ENCODE measurements at places on chromosomes 7 and 10.

- no peak for DNase-seq
Observed at GRCh38 chr7:72243329-72243728, 168.8 kb downstream of the CALN1 start.

GRCh38 chr7:142867398-142868187, 12.7 kb downstream of the EPHB6 start:
- no peak for DNase-seq

DNA sequence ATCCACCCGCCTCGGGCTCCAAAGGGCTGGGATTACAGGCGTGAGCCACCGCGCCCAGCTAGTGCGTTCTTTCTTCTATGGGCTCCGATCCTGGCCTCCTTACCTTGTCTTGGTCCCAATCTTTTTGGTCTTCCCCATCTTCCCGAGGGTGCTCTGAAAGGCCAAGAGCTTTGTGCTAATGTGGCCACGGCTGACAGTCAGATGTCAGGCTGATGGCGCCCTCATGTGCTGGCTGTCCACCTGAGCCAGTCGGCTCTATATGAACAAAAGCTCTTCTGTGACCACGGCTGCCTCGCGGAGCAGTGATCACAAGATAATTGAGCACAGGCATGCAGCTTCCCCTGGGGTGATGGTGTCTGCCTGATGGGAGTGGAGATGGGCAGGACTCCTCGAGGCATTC, 11.0 kb upstream of the AHCYL2 start:
- peak; percentile 71 for DNase-seq

DNA sequence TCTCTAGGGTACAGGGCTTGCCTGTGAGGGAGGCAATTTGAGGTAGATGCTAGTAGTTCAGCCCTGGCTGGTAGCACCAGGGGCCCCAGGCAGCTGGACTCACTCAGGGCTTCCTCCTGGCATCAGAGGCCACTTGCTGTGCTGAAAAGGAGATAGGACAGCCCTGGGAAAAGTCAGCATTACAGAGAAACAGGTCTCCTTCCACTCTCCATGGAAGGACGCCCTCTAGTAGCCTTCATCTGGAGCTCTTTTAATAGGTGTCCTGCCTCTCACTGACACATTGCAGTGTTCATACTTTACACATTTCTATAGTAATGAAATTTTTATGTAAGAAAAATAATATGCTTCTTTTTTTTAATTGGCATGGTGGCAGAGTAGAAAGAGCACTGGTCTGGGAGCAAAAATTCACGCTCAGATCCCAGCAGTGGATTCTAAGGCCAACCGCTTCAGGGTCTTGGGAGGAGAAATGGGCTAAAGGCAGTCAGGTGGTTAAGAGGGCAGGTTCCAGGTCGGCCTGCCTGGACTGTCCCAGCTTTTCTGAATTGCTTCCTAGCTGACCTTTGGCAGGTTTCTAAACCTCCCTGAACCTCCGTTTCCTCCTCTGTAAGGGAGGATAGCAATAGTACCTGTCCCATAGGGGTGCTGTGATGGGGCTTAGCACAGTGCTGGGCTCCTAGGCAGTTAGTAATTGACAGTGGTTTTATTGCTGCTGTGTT, 35.8 kb downstream of the AIFM2 start:
- DNase-seq = no peak

- DNase-seq = no peak
Observed at GRCh38 chr10:89632824-89633223, 12.2 kb downstream of the PANK1 start.

GRCh38 chr10:25704622-25705021, 229.4 kb upstream of the MYO3A start:
- no peak for DNase-seq

- no peak for DNase-seq
Observed at GRCh38 chr10:128026615-128027300, 99.5 kb downstream of the MKI67 start.

DNA sequence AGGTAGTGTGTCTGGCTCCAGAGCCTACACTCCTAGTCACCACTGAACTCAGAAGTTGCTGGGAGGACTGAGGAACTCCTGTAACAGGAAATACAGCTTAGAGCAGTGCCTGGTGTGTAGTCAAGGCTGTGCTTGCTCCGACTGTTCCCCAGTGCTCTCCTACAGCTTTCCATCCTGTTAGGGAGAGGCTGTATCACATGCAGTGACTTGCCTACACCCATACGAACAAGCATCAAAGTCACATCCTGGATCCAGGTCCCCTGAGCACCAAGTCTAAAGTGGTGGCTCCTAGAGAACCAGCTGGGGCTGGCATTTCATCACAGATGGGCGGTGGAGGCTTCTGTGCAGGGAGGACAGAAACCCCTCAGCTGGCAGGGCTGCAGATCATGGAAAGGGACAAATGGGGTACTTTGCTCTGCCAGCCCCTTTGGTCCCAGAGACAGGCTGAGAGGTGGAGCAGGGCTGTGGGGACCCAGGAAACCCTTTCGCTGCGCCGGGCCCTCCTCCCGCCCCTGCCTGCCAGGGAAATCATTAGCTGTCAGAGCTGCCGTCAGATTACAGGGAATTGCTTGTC, 7.7 kb downstream of the ASB10 start:
- no peak for DNase-seq

GRCh38 chr7:94231305-94231704, 163.4 kb upstream of the COL1A2 start:
- DNase-seq = no peak

GRCh38 chr7:140056431-140057142, 6.2 kb downstream of the PARP12 start:
- DNase-seq = no peak

DNA sequence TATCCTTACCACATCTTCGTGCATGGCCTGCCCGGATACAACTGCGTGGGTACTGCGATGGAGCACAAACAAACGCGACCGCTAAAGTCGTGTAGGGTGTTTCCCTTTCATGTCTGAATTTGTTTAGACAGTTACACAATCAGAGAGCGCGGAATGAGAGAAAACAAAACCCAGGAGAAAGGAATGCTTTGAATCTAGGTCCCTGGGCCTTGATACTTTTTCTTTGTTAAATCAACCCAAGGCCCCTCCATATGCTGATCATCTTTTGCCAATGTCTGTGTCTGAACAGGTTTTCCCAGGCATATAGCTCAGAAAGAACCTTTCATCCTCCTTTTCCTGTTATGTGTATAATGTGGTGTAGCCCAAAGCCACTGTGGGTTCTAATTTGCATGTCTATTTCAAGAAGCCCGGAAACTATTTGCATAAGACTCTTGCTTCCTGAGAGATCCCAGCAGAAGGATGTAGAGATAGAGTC, 145.8 kb downstream of the FRMD4A start:
- peak; percentile 64 for DNase-seq

DNA sequence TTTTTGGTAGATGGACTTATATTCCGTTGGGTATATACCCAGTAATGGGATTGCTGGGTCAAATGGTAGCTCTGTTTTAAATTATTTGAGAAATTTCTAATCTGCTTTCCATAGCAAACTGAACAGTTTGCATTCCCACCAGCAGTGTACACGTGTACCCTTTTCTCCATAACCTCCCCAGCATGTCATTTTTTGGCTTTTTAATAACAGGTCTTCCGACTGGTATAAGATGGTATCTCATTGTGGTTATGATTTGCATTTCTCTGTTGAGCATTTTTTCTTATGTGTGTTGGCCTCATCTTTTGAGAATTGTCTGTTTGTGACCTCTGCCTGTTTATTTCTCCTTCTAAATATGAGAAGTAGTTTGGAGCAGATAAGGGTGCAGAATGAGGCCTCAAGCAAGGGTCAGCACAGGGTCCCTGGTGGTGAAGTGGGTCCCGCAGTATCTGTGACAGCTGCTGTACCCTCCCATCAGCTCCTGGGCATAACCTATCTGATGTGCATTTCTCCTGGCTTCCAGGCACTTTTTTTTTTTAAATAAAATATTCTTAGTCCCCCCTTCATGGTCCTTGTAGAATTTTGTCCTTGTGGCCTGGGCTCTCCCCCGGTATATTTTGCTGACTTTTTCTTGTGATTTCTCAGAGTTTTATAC, 73.5 kb downstream of the PROSER2 start:
- DNase-seq = no peak

GRCh38 chr7:46852795-46853194, 729.1 kb downstream of the TNS3 start:
- no peak for DNase-seq

DNA sequence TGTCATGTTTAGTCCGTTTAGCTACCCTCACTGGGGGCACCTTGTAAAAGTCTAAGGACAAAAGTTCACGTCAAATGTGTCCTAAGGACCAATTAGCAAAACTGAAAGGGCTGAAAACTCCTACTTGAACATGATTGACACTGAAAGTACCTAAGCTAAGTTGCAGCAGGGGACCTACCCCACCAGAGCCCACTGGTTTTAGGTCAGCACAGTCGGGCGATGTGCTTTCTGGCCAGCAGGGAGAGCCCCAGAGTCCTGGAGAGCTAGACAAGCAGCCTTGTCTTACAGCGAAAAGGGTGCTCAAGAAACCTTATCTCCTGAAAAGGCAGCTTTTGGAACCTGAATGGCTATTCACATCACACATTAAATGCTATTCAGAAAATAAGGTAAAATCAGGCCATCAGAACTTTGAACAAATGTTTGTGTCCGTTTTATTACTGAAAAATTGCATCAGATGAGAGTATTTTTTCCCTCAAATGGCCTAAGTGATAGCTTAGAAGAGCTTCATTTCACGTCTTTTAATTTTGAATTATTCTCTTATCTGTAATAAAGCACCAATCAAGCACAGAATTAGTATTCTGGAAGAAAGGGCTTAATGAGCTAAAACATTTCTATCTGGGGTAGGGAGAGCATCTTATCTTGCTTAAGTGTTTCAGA, 52.2 kb upstream of the MKI67 start:
- peak; percentile 37 for DNase-seq

- DNase-seq = no peak
Observed at GRCh38 chr10:69858201-69858600, 56.5 kb downstream of the COL13A1 start.

GRCh38 chr10:48639632-48640031, 34.8 kb upstream of the ARHGAP22 start:
- DNase-seq = no peak

DNA sequence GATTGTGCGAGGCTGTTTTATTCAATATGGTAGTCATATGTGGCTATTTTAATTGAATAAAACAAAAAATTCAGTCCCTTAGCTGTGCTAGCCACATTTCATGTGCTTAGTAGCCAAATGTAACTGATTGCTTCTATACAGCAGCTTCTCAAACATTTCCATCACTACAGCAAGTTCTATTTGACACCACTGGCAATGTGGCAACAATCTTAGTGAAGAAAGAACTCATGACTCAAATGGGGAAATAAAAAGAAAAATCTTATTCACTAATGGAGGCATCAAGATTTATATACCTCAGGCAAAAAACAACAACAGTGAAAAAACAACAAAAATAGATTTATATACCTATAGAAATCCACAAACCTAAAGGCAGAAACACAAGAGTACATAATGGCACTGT, 17.9 kb downstream of the SEM1 start:
- no peak for DNase-seq

- no peak for DNase-seq
Observed at GRCh38 chr7:129525225-129525862, 23.0 kb downstream of the SMKR1 start.

- DNase-seq = no peak
Observed at GRCh38 chr7:40428421-40428820, 293.6 kb downstream of the SUGCT start.

DNA sequence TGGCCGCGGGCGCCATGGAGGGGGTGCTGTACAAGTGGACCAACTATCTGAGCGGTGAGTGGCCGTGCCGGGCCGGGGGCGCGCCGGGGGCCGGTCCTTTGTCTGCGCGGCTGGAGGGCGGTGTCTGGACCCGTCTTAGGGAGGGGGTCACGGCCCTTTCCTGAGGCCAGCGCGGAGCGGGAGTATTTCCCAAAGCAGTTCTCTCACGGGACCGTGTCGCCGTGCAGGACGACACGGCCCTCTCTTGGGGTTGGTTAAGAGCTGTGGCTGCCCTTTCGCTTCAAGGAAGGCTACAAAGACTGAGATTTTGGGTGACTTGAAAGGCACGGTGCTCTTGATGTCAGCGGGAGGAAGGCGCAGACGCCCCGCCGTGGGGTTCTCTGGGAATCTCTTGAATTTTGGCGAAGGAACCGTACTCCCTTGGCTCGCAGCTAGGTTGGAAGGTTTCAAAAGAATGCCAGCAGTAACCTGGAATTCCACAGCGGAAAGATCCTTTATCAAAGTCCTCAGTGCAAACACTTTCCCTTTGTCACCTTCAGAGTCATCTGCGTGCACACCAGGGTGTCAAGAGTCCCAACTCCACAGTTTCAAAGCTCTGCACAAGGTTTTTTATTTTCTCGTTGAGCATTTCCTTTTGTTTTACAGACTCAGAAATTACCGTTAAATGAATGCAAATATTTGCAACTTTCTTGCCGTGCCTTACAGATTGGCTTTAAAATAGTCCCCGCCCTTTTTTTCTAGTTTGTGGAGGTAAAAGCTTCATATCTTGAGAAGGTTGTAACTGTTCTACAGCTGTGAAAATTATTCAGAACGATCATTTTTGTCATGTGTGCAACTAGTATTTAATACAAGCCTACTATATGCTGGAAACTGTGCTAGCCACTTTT, 780 bp downstream of the PLEKHA8 start:
- DNase-seq = peak; percentile 86

DNA sequence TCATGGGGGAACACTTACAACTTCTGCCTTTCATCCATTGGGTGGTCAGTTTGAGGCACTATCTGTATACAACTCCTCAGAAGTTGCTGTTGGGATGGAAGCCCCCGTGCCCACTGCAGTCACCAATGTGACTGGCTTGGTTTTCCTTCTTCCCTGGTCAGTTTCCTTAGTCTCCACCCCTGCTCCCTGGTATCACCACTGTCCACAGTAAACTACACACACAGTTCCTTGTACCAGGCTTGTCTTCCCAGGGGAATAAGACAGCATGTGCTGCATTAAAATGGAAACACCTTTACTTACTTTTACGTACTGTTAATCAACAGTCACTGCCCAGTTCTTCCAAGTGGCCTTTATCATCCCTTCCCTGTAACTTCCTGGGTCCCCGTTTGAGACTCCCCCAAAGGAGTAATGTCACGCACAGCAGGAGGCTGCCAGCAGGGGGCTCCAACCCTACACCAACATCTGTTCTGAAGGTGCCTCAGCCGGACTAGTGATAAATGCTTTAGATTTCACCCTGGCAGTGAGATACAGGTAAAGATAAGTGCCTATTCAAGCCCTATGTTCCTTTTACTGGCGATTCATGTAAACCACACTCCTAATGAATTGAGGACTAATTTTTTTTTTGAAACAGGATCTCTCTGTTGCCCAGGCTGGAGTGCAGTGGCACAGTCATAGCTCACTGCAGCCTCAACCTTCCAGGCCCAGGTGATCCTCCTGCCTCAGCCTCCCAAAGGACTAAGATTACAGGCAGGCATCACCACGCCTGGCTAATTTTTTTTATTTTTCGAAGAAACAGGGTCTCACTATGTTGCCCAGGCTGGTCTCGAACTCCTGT, 45.3 kb upstream of the PIK3AP1 start:
- peak; percentile 38 for DNase-seq

GRCh38 chr10:98376485-98376884, 38.5 kb downstream of the PYROXD2 start:
- peak; percentile 32 for DNase-seq

GRCh38 chr7:41907444-41907843, 204.6 kb upstream of the INHBA start:
- no peak for DNase-seq

- no peak for DNase-seq
Observed at GRCh38 chr7:101956130-101956529, 138.7 kb downstream of the CUX1 start.

GRCh38 chr7:108613147-108613948, 43.7 kb downstream of the DNAJB9 start:
- DNase-seq = peak; percentile 92

GRCh38 chr10:6236349-6237198, 33.8 kb downstream of the PFKFB3 start:
- DNase-seq = no peak

GRCh38 chr7:136325578-136325977, 348.4 kb upstream of the MTPN start:
- no peak for DNase-seq
